ENCODE measurements at places on chromosomes 6 and 20.

DNA sequence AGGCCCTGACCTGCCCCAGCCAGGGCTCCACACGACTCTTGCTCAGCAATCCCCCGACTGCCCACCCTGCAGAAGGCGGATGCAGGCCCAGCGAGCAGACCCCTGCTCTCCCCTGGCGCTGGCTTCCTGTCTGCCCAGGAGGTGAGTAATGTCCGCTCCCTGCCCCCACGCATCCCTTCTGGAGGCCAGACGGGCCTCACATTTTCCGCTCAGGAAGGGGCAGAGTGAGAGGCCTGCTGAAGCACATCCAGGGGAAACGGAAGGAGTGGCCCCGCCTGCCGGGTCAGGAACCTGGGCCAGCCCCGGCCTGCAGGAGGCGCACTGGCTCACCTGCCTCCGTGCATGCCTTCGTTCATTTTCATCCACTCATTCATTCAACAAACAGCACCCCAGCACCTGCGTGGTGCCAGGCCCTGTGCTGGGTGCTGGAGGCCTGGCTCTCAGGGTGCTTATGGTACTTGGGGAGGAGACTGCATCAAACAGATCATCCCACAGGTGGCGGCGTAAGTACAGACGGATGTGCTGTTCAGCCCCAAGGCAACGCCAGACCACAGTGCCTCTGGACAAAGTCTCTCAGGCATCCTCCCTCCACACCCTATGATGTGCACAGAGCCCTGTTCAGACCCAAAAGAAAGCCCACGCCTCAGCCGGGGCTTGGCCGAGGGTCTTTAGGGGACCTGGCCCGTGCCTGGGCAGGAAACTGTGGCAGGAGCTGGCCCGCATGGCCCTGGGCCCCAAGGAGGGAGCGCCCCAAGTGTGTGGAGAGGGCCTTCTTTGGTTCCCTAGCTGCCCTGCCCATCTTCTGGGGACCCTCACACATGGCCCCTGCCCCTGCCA, 112.1 kb downstream of the ASXL1 start:
- peak; percentile 86 for DNase-seq

- DNase-seq, result peak; percentile 21
Observed at GRCh38 chr6:142336183-142336582, 34.4 kb downstream of the ADGRG6 start.

DNA sequence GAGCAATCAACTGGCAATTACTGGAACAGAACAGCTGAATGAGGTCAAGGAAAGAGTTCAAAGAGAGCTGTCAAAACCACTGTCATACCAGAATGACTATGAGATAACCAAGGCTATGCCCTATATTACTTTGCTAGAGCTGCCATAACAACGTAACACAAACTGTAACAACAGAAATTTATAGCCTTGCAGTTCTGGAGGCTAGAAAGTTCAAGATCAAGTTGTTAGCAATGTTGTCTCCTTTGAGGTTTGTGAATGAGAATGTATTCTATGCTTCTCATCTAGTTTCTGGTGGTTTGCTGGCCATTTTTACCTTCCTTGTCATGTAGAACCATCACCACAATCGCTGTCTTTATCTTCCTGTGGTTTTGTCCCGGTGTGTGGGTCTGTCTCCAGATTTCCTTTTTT, 1323.0 kb upstream of the GJE1 start:
- peak; percentile 58 for DNase-seq

DNA sequence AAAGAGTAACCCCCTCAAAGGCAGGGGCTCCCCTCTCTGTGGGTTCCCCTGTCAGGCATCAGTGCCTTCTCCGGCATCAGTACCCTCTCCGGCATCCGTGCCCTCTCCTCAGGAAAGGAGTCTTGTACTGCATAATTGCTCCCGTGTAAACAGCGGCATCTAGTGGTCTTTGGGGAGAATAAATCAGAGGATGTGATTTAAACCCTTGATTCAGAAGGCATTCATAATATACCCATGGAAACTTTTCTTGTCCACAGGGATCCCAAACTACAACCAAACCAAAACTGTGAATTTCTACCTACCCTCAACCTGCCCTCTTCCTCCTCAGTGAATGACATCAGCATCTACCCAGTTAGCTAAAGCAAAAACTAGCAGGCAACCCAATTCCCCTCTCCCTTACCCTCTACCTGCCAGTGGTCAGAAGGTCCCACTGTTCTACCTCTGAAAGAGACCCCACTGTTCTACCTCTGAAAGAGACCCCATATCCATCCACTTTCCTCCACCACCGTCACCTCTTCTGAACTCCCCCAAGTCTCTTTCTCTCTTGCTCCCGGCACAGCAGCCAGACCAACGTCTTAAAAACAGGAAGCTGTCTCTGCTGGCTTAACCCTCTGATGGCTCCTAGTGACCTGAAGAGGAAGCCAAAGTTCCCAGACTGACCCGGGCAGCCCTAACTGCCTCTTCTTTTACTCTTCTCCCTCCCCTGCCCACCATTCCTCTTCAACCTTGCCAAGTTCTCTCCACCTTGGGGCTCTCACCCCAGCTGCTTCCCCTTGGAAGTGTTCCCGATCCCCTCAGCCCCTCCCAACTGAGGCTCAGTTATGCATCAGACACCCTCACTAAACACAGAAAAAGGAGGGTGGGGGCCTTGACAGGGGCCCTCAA, 27.2 kb downstream of the UBE2V1 start:
- peak; percentile 83 for DNase-seq

GRCh38 chr20:17875106-17875980, 93.3 kb downstream of the SNX5 start:
- no peak for DNase-seq
